Fibroblast of skin of left biceps (primary cell): ENCODE measurements at places on chromosomes 7 and 10.
A peak's percentile ranks its signal among the peaks of the same experiment; 100 is the strongest.

GRCh38 chr7:129836983-129837382 is 115.8 kb downstream of the UBE2H start:
- no peak for DNase-seq

DNA sequence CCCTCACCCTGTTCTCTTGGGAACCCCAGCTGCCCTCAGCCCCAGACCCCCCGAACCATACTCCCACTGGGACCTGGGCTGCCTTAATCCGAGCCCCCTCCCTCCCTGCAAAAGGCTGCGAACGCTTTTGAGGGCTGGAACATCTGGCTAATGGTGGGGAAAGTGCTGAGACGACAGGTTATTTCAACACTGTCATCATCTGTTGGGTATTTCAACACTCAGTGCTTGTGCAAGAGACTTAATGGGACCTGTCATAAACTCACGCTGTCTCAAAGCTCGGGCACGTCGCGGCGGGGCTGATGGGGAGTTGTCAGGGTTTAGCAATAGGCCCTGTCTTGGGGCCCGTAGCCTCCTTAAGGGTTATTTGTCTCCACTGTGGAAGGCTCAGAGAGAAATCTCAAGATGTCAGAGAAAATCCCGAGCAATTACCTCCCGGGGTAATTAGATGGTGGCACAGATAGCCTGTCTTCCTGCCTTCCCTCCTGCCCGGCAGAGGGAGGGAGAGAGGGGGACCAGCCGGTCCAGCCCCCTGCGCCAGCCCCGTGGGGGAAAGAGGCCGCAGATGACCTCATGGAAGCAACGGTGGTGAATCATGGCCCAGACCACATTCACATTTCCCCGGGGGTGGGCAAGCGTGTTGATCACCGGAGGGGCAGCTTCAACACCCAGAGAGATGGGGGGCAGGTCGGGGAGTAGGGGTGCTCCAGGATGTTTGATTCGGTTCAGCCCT is 88.7 kb upstream of the MYL10 start:
- peak; percentile 33 for DNase-seq

DNA sequence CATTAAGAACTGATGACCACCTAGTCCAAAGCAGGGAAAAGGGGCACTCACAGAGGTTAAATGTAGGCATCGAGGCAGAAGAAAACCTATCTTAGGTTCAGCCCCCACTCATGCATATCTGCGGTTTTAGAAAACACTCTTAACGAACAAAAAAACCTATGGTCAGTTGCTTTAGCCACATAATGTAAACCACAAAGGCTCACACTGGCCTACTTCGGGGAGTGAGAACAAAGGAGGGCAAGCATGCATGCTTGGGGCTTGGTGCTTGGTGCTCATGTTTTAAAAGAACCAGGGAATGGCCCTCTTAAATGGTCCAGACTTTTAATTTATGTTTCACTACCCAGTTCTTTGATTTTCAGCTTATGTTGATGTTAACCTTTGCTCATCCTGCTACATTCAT is 14.2 kb downstream of the INSYN2A start:
- DNase-seq: no peak

GRCh38 chr10:6388261-6388893 is 185.6 kb downstream of the PFKFB3 start:
- no peak for DNase-seq

- no peak for DNase-seq
These were observed 675 bp upstream of the ATE1 start for GRCh38 chr10:121928528-121928884.

DNA sequence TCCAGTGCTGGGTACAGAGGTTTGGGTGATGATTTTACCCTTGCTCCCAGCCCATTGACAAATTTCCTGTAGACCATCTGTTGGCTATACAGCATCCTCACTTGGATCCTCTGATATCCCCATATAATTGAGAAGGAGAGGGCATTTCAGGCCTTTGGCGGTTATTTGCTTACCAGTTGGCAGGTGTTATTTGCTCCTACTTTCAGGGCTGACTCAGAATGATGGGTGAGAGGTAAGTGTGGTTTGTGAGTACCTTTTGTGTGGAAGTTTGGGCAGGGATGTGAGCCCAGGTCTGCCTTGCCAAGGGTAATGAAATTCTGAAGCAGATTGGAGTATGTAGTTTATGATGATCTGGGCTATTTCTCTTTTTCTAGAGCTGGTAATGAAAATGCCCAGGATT is 93.6 kb downstream of the LRMDA start:
- DNase-seq: no peak
